ENCODE measurements at places on chromosomes 4 and X.

- DNase-seq: no peak
Observed at GRCh38 chr4:103397541-103397940, 199.4 kb upstream of the CENPE start.

GRCh38 chrX:635428-636090 is 5.0 kb downstream of the SHOX start:
- DNase-seq: no peak

DNA sequence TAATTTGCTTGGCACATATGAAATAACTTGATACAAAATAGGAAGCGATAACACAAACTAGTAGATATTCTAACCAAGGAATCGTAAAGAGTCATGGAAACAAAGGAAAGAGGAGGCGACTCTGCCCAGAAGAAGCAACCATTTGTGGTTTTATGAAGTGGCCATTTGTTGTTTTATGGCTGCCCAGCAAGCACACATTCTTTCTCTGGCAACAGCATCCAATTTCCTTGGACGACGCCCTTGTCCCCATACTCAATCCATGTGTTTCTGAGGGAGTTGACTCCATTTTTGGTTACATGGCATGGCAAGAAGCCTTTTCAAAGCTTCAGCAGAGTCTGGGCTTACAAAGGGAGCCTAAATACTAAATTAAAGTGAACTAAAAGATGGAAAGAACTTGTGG is 295.1 kb downstream of the INPP4B start:
- no peak for DNase-seq

GRCh38 chr4:184282251-184282713 is 64.6 kb upstream of the ENPP6 start:
- DNase-seq: no peak

DNA sequence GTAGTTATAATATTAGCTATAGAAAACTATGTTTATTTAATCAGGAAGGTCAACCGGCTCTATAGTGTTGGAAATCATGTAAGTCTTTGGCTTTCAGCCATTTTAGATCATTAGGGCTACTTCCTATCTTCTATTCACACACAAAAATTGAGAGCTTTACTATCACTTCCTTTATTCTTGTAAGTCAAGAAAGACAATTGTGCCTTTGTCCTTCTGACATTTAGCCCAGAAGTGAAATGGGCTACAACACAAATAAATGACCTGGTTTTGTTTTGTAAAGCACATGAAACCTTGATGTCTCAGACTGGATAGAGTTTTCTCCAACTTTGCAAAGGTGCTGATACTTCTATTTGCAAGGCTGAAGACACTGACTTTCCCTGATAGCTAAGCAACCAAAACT is 122.4 kb upstream of the ACSL4 start:
- no peak for DNase-seq

- DNase-seq: no peak
Observed at GRCh38 chr4:86557526-86557925, 36.6 kb upstream of the PTPN13 start.

DNA sequence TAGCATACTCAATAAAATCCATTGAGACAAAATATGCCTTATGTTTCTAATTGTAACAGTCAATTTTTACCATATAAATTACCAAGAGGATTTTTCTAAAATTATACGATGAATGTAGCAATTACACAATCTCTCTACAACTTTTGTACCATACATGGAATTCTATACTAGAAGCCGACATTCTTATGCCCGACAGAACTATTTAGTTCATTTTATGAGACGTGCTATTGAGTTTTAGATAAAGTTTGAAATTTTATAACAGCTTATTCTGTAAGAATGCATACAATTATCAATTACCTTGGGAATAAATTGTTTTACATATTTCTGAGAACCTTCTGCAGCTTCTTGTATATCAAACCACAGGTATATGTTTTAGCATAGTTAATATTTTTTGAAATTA is 431.2 kb downstream of the DMD start:
- DNase-seq: no peak

DNA sequence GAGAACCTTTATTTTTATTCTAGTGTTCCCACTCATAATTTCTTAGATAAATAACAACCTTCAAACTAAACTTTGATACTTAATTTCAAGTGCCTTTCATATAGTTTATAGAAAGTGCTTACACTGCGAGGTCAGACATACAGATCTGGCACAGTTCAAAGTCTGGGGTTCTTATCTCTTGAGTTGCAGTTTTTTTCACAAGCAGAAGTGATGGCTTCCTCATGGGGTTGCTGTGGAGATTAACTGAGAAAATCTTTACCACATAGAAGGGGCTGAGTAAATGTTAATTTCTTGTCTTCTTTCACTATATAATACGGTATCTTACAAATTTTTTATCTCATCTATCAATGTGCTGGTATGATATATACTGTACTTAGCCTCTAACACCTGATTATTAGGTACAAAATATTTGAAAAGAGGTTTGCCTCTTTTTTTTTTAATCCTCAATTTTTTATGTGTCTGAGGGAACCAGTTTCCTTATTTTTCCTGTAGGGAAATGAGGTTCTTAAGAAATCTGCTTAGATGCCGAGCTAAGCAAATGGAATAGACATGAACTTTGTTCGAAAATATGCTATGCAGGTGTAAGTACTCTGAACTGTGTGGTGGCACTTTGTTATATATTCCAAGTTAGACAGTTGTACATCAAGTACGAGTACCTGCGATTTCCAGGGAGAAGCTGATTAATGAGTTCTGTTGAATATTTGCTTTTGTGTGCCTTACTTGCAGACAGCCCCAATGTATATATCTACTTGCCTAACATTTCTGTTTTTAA is 3.3 kb downstream of the ING2 start:
- no peak for DNase-seq

- DNase-seq: no peak
Observed at GRCh38 chr4:121096629-121097028, 24.3 kb upstream of the NDNF start.

- no peak for DNase-seq
Observed at GRCh38 chr4:13903061-13903460, 275.5 kb upstream of the BOD1L1 start.

DNA sequence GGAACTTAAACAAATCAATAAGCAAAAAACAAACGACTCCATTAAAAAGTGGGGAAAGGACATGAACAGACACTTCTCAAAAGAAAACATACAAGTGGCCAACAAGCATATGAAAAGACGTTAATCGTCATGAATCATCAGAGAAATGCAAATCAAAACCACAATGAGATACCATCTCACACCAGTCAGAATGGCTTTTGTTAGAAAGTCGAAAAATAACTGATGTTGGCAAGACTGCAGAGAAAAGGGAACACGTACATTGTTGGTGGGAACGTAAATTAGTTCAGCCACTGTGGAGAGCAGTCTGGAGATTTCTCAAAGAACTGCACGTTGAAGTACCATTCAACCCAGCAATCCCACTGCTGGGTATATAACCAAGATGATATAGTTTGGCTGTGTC is 23.7 kb downstream of the NEUROG2 start:
- DNase-seq: no peak

DNA sequence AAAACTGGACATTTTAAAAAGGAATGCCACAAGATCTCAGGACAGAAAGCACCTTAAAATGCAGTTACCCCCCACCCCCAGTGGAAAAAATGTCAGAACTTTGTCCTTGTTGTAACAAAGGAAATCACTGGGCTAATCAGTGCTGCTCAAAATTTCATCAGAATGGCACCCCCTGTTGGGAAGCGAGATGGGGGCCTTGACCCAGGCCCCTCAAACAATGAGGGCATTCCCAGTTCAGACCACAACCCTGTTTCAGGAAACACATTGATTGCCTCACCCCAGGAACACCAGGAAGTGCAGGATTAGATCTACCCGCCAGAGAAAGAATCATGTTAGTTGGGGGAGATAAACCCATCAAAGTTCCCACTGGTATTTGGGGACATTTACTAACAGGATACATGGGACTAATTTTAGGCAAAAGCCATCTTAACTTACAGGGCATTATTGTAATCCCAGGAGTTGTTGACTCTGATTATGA is 16.4 kb downstream of the SPIN2B start:
- no peak for DNase-seq

DNA sequence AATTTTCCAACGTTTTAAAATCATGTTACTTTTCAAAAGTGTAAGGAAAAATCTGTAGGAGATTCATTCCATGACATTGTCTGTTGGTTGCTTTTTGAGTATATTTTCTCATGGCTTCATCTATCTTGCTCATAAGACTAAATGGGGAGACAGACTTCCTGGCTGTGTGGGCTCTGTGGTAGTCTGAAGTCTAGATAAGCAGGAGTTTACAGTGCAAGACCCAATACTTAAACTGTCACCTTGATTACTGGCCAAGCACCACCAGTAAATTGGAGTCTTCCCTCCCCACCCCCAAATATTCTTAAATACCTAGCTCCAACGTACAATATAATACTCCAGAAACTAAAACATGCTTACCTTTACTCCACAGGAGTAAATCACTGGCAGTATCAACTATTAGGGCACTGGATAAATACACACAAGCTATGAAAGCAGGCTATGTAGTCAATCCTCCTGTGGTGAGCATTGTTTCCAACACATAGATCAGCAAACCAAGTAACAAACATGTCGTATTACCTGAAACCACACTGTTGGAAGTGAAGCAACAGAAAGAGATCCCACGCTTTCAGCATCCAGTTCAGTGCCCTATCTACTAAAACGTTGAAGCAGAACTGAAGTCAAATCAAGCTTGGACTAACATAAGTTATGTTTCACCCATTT is 6.2 kb downstream of the HNRNPD start:
- no peak for DNase-seq

- DNase-seq: no peak
Observed at GRCh38 chr4:158863296-158863695, 94.5 kb downstream of the FNIP2 start.

DNA sequence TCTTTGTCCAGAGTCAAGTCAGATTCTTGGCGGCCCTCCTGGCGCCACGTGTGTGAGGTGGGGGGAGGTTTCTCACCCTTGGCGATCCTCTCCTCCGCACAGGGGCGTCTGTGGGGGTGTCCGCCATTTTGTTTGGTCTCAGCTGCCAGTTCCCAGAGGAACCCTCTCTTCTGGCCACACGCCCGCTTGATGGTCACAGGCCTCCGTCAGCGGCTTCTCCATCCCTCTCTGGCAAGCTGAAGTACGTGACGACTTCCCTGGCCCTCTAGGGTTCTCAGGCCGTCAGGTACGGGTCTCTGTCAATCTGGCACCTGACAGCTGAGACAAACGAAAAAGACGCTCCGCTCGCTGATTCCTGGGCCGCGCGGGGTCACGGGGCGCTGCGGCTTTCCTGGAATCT is 272.6 kb downstream of the TRIML1 start:
- DNase-seq: no peak

DNA sequence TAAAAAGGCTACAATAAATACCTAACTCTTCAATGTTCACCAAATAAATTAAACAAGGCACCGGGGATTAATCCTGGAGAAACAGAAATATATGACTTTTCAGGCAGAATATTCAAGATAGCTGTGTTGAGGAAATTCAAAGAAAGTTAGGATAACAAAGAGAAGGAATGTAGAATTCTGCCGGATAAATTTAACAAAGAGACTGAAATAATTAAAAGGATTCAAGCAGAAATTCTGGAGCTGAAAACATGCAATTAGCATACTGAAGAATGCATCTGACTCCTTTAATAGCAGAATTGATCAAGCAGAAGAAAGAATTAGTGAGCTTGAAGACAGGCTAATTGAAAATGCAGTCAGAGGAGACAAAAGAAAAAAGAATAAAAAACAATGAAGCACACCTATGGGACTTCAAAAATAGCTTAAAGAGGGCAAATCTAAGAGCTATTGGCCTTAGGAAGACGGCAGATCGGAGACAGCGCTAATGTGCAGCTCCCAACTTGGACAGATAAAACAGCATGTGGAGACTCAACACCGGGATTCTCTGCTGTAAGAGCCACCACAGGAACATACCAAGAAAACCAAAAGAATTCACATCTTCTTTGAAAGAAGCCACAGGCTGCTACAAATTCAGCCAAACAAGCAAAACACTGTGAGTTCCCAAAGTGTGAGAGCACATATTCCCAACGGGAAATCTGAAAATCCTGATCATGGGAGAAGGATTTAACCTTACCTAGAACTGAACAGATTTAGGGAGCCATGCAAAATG is 1290.9 kb downstream of the PCDH18 start:
- no peak for DNase-seq

- DNase-seq: no peak
Observed at GRCh38 chr4:131309628-131310027, 1839.5 kb upstream of the PCDH10 start.

DNA sequence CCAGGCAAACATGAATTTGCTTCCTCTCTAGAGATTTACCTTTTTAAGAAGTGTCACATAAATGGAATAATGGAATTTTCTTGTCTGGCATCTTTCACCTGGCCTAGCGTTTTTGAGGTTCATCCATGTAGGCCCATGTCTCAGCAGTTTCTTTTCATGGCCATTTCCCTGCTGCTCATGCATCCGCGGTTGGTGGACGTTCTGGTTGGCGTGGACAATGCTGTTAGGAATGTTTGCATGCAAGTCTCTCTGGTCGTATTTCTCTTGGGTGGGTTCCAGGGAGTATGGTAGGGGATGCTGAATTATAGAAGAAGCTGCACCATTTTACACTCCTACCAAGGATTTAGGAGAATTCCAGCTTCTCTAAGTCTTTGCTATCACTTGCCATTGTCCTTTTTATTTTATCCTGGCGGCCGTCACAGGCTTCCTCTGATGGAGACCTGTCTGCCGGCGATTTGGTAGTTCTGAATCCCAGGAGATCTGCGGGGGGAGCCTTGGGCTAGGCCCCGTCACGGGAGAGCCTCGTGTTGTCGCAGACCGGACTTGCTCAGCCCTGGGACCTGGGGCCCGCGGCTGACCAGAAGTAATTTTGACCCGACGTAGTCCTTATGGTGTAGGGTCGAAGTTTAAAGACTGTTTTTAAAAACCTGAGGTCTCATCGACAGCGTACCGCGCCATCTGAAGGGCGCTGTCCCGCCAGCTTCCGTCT is 56.9 kb upstream of the TADA2B start:
- no peak for DNase-seq

DNA sequence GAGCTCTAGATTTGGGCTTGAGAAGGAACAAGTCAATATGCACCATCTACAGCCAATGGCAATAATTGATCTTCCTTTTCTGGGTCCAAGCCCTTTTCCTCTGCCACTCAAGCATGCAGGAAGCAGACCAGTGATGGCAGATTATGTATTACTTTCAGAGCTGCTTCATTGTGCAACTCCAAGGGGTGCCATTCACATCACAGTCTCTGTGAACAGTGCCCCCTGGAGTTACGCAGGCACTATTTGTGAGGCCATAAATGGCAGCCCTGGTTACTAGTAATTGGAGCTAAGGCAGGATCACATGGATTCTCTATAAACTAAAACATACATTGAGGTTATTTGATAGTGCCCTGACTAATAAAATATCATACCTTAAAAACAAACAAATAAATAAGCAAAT is 313.4 kb upstream of the SLC7A11 start:
- DNase-seq: no peak
